ENCODE measurements at places on chromosomes 13 and 19.
A peak's percentile ranks its signal among the peaks of the same experiment; 100 is the strongest.

GRCh38 chr19:1243768-1244692 is 2.5 kb downstream of the ATP5F1D start:
- peak; percentile 92 for DNase-seq

- no peak for DNase-seq
Observed at GRCh38 chr13:110533771-110534670, 27.5 kb downstream of the RAB20 start.

DNA sequence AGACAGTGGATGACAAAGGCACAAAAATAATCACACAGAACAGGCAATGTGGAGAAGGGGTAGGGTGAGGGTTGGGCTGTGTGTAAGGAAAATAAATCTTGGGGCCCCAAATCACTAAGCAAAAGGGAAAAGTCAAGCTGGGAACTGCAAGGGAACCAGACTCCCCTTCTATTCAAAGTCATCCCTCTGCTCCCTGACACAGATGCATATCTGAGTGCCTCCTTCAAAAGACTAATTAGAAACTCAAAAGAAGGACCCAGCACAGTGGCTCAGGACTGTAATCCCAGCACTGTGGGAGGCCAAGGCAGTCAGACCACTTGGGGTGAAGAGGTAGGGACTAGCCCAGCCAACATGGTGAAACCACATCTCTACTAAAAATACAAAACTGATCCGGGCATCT is 18.3 kb downstream of the ZNF611 start:
- DNase-seq: no peak

- no peak for DNase-seq
Observed at GRCh38 chr13:25839371-25839770, 212.4 kb downstream of the SHISA2 start.

GRCh38 chr13:111166882-111167675 is 52.0 kb downstream of the ARHGEF7 start:
- peak; percentile 27 for DNase-seq

- DNase-seq: no peak
Observed at GRCh38 chr19:54077334-54077733, 3.8 kb downstream of the TARM1 start.

- no peak for DNase-seq
Observed at GRCh38 chr13:113367771-113368170, 3.8 kb upstream of the GRTP1 start.

GRCh38 chr13:95787356-95788099 is 110.6 kb downstream of the DNAJC3 start:
- DNase-seq: no peak

DNA sequence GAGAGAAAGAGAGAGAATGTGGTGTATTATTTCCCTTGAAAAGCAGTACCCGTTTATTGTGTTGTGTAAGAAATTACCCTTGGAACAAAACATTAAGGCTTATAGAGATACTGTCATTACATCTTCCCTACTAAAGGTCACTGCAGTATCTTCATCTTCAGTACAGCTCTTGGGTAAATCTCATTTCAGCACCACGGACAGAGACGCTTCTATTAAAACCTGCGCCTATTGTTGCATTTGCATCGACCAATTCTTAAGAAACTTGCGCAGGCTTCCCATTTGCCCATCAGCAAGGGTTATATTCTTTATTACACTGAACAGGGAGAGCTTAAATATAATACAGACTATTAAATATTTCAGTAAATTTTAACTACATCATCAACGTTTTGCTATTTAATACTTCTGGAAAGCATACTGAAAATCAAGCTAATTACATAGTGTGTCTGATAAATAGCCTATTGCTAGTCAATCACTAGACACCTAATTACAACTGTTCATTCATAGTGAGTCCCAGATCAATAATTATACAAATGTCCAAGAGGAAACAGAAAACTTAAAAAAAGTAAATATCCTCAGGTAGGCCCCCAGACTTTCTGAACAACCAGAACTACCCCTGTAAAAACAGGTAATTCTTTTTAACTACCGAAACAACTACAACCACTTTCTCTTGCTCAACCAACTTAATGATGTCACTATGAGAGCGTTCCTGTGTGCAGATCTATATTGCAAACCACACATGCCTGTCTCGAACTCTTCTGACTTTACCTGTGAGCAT is 350.6 kb downstream of the LIG4 start:
- DNase-seq: peak; percentile 26

GRCh38 chr19:5329141-5329540 is 11.5 kb downstream of the PTPRS start:
- DNase-seq: no peak

DNA sequence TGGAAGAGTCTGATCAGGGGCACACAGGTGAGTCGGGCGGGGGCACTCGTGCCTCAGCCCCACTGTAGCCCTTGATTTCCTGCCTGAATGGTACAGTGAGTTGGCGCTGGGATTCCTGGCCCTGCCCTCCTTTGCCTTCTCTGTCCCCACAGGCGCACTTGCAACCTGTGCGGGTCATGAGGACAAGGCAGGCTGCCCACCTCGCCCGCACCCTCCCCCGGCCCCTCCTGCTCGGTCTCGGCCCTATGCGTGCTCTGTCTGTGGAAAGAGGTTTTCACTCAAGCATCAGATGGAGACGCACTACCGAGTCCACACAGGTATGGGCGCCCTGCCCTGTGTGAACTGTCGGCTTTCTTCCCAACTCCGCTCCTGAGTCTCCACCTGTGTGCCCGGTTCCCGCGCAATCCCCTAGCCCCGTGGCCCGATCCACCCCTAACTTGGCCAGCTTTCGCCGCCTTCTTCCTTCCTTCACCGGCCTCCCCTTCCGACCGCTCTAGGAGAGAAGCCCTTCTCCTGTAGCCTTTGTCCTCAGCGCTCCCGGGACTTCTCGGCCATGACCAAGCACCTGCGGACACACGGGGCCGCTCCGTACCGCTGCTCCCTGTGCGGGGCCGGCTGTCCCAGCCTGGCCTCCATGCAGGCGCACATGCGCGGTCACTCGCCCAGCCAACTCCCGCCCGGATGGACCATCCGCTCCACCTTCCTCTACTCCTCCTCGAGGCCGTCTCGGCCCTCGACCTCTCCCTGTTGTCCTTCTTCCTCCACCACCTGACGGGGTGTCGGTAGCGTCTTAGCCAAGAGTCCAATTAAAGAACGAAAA is 1.6 kb upstream of the KMT2B start:
- DNase-seq: no peak

- peak; percentile 69 for DNase-seq
Observed at GRCh38 chr19:49875857-49876421, 1.2 kb downstream of the AKT1S1 start.

- no peak for DNase-seq
Observed at GRCh38 chr19:54434112-54434872, 14.7 kb upstream of the LENG8 start.

DNA sequence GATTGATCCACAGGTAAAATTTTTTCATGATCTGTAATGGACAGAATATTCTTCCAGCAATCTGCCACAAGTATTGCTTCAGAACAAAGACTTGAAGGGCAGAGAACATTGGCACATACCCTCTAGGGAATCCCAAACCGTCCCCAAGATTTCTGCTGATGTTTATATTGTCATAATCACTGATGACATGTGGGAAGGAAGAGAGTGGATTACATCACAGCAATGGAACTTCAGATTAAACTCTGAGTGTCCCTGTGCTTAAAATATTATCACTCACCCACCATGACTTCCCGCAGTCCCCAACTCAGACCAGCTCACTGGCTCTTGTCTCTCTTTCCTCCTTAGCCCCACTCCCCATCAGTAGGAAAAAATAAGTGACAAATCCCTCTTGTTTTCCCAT is 8.5 kb upstream of the TPT1 start:
- DNase-seq: no peak

DNA sequence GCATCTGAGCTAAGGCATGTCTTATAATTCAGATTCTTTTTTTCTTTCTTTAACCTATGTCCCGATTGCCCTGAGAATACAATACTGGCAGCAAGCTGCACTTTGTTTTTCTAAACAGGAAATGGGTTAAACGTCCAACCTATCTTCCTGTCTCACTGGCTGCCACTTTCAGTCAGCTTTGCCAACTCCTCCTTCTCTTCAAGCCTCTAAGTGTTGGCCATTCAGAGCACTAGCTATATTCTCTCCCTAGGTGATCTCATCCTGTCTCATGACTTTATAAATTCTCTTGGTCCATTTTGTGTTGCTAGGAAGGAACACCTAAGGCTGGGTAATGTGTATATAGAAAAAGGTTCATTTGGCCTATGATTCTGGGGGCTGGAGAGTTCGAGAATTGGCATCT is 109.5 kb upstream of the TSC22D1 start:
- DNase-seq: no peak

DNA sequence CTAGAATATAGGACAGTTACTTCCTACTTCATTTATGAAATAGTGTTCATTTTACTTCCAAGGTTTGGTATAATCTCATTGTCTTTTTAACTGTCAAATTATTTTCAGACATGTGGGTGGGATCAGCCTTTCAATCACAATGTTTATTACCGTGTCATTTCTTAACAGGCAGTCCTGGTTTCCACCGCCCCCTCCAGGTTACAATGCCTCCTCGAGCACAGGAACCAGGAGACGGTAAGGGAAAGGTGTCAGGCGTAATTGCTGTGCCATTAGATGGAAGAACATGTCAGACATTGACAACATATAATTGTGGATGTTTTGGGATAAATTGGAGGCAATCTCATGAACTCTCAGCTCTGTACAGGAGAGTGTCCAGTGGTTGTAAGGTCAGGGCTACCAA is 36.5 kb downstream of the SCEL start:
- no peak for DNase-seq

- DNase-seq: no peak
Observed at GRCh38 chr13:33096886-33097605, 80.8 kb downstream of the KL start.

GRCh38 chr13:28583651-28584091 is 75.3 kb upstream of the POMP start:
- no peak for DNase-seq

DNA sequence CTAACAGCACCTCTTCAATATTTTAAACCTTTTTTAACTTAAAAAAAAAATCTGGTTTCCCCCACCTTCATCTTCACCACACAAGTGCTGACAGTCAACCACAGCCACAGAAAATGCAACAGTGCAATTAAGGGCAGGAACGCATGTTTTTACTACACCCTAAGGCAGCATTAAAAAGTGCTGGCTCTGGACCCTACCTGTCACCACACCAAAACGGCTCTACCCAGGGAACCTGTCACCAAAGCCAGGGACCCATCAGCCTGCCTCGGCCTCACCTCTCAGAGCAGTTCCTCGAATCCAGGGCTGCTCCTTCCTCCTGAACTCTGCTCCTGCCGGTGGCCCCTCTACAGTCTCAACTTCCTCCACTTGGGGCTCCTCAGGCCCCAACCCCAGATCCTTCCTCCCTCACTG is 22.5 kb upstream of the SLC35E1 start:
- DNase-seq: no peak

- no peak for DNase-seq
Observed at GRCh38 chr13:113882267-113882630, 18.4 kb upstream of the GAS6 start.

GRCh38 chr13:109938255-109938936 is 152.0 kb upstream of the IRS2 start:
- DNase-seq: no peak

DNA sequence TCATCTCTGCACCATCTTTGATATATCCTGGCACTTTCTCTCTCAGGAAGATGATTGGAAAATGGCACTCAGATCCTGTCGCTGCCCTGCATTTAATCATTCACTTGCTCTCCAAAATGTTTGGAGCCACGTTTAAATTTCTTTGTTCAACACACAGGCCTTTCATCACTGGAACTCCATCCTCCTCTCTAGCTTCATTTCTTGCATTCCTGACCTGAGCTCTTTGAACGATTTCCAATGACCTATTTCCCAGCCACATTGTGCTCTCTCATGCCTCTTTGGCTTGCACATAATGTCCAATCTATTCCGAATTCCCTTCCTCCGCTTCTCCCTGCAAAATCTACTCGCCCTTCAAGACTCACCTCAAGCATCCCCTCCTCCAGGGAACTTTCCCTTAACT is 287.4 kb upstream of the NBEA start:
- DNase-seq: no peak

DNA sequence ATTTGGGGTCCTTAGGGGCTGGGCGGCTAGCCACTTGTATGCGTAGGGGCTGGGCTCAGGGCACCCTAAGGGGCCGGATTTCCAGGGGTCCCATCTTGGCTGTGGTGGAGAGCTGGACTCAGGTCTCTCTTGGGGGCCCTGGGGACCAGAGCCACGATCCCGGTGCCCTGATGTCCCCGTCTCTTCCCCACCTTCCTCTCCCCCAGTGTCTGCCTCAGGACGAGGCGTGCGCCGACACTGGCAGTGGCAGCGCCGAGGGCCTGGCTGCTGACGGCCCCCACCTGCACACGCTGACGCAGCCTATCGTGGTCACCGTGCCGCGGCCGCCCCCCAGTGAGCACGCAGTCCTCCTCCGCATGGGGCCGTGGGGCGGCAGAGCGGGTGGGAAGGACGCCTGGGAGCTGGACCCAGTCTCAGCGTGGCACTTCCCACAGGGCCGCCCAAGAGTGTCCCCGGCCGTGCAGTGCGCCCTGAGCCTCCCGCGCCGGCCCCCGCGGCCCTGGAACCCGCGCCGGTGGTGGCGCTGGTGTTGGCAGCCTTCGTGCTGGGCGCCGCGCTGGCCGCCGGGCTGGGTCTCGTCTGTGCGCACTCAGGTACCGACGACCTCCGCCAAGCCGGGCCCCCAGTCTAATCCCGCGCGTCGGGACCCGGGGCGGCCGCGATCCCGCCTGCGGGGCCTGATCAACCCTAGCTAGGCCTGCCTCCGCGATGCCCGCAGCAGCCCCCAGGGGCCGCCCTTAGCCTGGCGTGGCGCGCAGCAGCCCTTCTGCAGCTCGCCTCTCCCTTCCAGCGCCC is 2.7 kb upstream of the SNAPC2 start:
- DNase-seq: peak; percentile 90

- DNase-seq: no peak
Observed at GRCh38 chr13:110340812-110341444, 33.8 kb downstream of the COL4A2 start.

DNA sequence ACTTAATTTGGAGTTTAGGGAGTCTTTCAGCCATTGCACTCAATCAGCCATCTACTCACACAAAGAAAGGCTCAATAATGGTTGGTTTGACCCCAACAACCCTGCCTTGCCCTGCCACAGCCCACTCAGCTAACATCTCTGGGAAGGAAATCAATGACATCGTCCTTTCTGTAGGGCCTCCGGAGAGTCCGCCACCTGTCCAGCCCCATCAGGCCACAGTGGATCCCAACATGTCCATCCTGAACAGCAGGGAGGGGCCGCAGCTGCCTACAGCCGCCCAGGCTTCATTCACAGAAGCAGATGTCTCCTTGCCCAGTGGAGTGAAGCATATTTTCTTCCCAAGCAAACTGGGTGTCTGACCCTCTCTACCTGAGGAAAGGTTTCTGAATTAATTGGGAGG is 4.2 kb upstream of the CDX2 start:
- no peak for DNase-seq

- no peak for DNase-seq
Observed at GRCh38 chr19:16343156-16343555, 18.5 kb downstream of the KLF2 start.

- peak; percentile 58 for DNase-seq
Observed at GRCh38 chr19:17616961-17617806, 61.7 kb downstream of the COLGALT1 start.

Data from erythroblast (primary cell).